Neural crest cell (in vitro differentiated cells): ENCODE measurements at places on chromosomes 7 and 10.

GRCh38 chr10:129417870-129418269, 49.2 kb upstream of the MGMT start:
- DNase-seq = no peak

DNA sequence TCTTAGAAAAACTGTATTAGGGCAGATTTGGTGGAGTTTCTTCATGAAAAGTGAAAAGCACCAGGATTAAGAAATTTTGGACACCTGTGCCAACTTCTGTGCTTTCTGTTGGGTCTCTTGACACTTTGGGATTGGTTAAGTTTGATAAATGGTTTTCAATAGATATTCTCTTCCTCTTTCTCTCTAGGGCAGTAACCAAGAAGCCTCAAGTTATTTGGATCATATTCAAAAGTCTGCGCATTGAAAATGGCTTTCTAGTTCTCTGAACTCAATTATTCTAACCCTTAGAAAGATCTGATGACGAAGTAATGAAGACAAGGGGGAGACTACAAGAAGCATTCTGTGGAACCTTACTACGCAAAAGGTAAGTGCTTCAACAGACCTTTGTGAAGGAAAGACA, 144.0 kb upstream of the CCDC6 start:
- no peak for DNase-seq

- peak; percentile 26 for DNase-seq
Observed at GRCh38 chr7:47507522-47507921, 74.4 kb downstream of the TNS3 start.

GRCh38 chr10:70579234-70580002, 23.1 kb downstream of the PRF1 start:
- no peak for DNase-seq

- no peak for DNase-seq
Observed at GRCh38 chr7:80257756-80258155, 123.1 kb downstream of the GNAI1 start.

GRCh38 chr10:36048236-36048635, 406.1 kb upstream of the FZD8 start:
- DNase-seq = no peak

DNA sequence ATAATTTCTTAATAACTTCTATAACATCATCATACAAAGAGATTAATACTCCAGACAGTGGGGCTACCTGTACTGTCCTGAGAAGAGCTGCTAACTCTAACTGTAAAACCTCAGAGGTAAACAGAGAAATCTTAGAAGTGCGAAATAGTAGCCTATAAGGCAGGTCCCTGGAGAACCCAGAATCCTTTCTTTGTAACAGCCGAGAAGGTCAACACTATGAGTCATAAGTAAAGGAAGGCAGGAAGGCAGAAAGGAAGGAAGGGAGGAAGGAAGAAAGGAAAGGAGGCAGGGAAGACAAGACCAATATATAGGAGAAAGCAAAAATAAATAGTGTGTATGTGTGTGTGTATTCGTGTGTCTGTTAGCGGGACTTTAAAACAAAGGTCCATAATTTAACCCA, 540.6 kb downstream of the ZWINT start:
- no peak for DNase-seq

DNA sequence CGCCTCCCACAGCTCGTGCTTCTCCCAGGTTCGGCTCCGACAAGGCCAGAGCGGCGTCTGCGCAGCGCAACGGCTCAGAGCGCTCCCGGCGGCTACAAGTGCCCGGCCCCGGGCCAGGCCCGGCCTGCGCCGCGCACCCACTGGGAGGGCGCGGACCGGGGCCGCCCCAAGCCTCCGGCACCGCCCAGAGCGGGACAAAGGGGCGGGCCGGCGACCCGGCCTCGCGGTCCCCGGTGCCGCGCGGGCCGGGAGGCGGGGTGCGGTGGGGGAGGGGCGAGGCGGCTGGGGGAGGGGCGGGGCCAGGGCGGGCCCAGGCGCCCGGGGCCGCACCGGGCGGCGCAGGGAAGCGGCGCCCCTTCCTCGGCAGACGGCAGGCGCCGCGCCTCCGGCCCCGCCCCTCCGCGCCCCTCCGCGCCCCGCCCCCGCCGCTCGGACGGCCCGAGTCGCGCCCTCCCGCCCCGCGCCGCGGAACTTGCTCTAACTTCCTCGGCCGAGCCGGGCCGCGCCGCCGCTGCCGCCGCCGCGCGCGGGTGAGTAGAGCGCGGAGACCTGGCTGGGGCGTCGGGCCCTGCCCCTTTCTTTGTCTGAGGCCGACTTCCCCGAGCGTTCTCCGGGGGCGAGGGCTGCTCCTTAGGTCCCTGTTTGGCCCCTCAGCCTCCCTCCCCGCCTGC, at the start of gene TSPAN14:
Gene TSPAN14, plus strand, starts transcription at position 469 of the 671 bp plus-strand sequence. CDS start 34,924 bp downstream, outside the sequence.
- peak; percentile 69 for DNase-seq

GRCh38 chr10:102785818-102786217, 42.1 kb downstream of the WBP1L start:
- DNase-seq = no peak

GRCh38 chr10:31136930-31137885, 105.5 kb upstream of the ZNF438 start:
- no peak for DNase-seq

GRCh38 chr7:79009647-79010046, 443.8 kb downstream of the MAGI2 start:
- no peak for DNase-seq

- no peak for DNase-seq
Observed at GRCh38 chr10:26310361-26310760, 93.8 kb downstream of the GAD2 start.

- no peak for DNase-seq
Observed at GRCh38 chr10:36872702-36873393, 252.6 kb upstream of the ANKRD30A start.

DNA sequence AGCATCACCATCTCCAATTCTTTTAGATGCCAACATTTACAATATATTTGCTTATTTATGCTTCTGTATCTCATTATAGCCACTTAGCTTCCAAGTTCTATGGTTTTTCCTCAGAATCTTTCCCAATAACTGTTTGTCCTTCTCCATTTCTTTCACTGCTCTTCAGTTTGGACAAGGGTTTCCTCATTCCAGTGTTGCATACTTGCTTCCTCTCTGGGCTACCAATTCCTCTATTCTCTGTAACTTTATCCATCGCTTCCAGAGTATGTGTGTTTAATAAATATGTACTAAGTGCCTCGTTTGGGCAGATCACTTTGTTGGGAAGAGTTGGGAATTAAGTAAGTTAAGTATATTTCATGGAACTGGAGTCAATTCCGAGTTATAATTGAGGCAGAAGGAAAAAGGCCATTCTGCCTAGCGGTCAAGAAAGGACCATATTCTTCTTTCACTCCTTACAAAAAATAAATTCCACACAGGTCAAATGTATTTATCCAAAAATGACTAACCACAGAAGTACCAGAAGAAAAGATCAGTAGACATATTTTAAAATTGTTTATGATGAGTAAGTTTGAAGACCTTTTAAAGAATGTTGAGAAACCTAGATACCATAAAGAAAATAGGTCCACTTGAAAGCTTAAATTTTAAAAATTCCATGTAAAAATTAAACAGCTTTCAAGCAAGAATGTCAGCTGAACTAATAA, 10.8 kb downstream of the STAMBPL1 start:
- DNase-seq = no peak

DNA sequence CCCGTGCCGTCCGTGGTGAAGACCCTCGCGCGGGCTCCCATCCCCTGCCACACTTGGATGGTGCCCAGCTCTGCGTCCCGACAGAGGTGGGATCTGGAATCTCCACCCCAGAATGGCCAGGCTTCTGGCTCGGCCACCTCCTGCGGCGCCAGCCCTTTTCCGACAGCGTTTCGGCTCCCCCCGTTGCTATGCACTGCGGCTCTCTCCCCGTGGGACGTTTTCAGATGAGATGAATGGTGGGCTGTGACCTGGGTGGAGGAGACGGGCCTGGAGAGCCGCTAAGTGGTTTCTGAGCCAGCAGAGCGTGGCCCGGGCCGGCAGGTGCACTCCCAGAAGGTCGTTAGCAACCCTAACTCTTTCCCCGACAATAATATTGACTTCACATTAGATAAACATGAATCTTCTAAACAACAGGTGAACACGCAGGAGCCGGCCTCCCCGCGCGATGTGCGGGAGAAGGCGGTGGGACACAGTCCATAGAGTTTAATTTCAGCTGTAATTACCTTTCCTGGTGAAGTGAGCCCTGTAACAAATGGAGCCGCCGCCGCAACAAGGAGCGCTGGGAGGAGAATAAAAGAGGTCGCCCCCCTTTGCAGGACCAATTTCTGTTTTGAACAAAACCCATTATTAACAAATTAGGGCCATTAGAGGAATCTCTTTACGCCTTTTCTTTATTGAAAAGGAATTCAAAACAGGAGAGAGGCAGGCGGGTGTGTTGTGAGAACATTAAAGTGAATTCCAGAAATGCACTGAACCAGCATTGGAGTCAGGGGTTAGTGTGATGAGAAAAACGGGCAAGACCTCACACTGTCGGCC, 294.3 kb upstream of the PFKP start:
- DNase-seq = no peak

DNA sequence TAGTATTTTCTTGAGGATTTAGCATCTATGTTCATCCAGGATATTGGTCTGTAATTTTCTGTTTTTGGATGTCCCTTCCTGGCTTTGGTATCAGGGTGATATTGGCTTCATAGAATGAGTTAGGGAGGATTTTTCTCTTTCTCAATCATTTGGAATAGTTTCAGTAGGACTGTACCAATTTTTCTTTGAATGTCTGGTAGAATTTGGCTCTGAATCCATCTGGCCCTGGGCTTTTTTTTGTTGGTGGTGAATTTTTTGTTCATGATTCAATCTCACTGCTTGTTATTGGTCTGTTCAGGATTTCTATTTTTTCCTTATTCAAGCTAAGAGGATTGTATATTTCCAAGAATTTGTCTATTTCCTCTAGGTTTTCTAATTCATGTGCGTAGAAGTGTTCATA, 192.7 kb downstream of the KIF20B start:
- DNase-seq = no peak

DNA sequence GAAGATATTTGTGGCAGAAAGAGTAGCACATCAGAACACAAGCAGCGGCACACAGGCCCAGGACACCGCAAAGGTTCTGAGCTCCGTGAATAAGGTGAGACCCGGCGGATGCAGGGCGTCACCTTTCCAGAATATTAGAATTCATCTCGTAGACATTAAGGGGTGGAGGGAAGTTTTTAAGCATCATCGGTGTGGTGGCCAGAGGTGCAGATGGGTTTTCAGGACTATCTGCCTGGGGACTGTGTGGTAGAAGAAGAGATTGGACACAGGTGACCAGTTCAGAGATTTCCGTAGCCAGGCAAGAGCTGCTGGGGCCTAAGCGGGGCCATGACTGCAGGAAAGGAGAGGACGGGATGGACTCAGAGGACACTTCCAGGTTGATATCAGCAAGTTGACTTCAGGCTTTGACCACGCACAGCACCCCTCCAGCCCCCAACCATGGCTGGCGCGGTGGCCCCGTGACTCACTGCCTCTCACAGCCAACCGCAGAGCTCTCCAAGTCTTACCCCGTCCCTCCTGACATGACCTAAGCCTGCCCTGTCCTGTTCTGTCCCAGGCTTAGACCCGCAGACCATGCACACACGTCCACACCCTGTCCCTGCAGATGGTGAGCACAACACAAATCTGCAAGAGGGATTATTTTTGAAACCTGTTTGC, 97.2 kb downstream of the OAT start:
- DNase-seq = no peak

DNA sequence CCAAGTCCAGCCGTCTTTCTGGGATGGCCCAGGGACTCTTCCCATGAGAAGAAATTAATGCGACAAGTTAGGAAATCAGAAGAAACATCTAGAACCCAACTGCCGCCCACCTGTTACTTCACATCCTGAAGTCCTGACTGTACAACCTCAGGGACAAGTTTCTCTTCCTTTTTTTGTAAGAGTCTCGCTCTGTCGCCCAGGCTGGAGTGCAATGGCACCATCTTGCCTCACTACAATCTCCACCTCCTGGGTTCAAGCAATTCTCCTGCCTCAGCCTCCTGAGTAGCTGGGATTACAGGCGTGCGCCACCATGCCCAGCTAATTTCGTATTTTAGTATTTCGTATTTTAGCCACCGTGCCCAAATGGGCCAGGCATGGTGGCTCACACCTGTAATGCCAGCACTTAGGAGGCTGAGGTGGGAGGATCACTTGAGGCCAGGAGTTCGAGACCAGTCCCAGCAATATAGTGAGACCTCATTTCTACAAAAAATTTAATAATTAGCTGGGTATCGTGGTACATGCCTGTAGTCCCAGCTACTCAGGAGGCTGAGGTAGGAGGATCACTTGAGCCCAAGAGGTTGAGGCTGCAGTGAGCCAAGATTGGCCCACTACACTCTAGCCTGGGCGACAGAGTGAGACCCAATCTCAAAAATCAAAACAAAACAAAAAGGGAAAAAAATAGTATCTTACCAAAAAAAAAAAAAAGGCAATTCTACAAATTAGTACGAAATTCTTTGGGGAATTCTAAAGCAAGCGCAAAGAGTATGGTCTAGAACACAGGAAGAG, 20.8 kb downstream of the LAT2 start:
- no peak for DNase-seq

- no peak for DNase-seq
Observed at GRCh38 chr7:25978466-25978865, 173.5 kb upstream of the NFE2L3 start.

DNA sequence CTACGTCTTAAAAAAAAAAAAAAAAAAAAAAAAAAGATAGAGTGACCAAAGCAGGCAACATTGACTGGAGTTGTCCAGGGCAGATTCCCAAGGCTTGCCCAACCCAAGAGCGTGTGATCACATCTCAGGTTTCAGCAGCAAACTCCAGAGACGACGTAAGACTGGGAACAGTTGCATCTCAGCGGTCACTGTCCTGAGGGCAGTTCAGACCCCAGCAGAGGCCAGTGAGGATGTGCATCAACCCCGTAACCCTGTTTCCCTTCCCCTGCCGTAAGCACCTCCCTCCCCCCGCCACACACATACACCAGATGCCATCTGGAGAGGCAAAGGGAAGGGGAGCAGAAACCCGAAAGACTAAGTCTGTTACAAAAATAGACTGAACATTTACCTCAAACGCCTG, 19.3 kb upstream of the TOMM7 start:
- no peak for DNase-seq

- DNase-seq = no peak
Observed at GRCh38 chr7:155824227-155824886, 12.1 kb upstream of the SHH start.

- DNase-seq = no peak
Observed at GRCh38 chr7:102415685-102416225, 17.6 kb upstream of the ORAI2 start.

- DNase-seq = no peak
Observed at GRCh38 chr10:30782537-30783461, 153.2 kb upstream of the LYZL2 start.

DNA sequence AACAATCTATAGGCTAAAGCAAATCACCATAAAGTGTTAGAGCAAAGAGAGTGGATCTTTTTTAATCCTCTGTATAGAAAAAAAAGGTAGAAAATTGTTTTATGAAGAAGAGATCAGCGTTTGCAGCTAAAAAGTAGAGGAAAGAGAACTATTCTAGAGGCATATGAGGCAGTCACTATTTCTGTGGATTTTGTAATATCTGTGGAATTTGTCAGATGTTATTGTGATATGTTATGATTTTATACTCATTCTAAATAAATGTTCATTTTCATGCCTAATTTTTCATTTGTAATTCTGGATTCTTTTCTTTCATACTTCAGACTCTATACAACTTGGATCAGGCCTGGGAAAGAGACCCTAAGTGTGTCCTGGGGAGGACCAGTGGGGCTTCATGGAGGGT, 295.0 kb upstream of the LYZL1 start:
- DNase-seq = no peak

GRCh38 chr7:749140-749551, 22.1 kb upstream of the PRKAR1B start:
- no peak for DNase-seq

- no peak for DNase-seq
Observed at GRCh38 chr10:69652111-69652856, 22.2 kb downstream of the FAM241B start.
